Stimulated activated naive CD8-positive, alpha-beta T cell treated with anti-CD3 and anti-CD28 coated beads, Interleukin-15, Interleukin-2, amounts not matched to agents 100 U/mL and 50 U/mL, for 24 hours (primary cell): ENCODE measurements at places on chromosomes 13 and 19.

DNA sequence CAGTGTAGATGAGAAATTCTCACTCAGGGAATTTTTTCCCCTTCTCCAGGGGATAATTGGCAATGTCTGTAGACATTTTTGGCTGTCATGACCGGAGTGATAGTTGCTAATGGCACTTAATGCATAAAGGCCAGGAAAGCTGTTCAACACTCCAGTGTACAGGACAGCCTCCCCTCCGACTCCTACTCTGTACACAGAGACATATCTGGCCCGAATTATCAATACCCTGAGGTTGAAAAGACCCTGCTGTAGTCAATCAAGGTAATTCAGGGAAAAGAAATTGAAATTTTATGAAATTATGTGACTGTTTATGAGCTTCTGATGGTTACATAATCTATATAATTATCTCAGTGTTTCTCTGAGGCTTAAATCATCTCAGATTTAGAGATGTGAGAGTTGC is 720.7 kb downstream of the OLFM4 start:
- DNase-seq = no peak

- no peak for DNase-seq
Measured at GRCh38 chr13:30006246-30006645, 155.8 kb upstream of the UBL3 start.

GRCh38 chr13:81487151-81487550 is 1146.2 kb upstream of the SPRY2 start:
- no peak for DNase-seq

- DNase-seq = no peak
Measured at GRCh38 chr13:90336507-90336906, 1011.0 kb upstream of the MIR17HG start.

- no peak for DNase-seq
Measured at GRCh38 chr13:106104281-106104901, 431.1 kb downstream of the EFNB2 start.

- no peak for DNase-seq
Measured at GRCh38 chr19:46866407-46867136, 5.8 kb downstream of the ARHGAP35 start.

DNA sequence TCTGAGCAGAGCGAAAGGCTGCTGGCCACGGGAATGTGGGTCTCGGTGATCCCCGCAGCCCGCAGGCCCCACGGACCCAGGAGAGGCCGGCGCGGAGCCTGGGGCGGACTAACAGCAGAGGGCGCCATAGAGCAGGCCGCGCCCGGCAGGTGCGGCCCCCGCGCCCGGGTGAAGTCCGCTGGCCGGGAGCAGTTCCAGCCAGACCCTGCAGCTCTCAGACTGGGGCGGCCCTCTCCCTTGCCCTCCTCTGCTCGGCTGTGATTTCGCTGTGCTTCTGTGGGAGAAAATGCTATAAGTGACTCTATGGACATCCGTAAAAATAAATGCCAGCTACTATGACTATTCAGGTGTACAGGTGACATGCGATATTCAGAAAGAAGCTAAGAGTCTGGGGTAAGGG is 37.7 kb downstream of the GSX1 start:
- peak; percentile 76 for DNase-seq

DNA sequence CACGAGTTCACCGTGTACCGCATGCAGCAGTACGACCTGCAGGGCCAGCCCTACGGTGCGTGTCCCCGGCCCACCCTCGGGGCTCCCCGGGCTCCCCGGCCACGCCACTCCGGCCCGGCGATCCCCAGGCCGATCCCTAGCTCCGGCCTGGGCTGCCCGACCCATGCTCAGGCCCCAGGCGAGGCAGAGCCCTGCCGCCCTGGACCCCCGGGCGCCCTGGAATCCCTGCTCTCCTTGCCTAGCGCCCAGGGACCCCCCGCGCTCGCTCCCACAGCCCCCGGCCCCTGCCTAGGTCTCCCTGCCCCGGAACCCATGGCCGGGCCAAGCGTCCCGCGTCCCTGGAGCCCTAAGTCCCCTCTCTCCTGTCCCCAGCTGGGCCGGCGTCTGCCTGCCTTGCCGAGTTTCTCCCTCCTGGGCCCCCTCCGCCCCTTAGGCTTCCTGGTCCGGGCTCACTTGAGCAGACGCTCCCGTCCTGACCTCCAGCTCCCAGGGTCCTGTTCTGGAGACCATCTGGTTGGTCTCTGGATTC is 494 bp downstream of the NCLN start:
- DNase-seq = no peak

GRCh38 chr13:72495681-72496080 is 231.7 kb downstream of the MZT1 start:
- DNase-seq = no peak

DNA sequence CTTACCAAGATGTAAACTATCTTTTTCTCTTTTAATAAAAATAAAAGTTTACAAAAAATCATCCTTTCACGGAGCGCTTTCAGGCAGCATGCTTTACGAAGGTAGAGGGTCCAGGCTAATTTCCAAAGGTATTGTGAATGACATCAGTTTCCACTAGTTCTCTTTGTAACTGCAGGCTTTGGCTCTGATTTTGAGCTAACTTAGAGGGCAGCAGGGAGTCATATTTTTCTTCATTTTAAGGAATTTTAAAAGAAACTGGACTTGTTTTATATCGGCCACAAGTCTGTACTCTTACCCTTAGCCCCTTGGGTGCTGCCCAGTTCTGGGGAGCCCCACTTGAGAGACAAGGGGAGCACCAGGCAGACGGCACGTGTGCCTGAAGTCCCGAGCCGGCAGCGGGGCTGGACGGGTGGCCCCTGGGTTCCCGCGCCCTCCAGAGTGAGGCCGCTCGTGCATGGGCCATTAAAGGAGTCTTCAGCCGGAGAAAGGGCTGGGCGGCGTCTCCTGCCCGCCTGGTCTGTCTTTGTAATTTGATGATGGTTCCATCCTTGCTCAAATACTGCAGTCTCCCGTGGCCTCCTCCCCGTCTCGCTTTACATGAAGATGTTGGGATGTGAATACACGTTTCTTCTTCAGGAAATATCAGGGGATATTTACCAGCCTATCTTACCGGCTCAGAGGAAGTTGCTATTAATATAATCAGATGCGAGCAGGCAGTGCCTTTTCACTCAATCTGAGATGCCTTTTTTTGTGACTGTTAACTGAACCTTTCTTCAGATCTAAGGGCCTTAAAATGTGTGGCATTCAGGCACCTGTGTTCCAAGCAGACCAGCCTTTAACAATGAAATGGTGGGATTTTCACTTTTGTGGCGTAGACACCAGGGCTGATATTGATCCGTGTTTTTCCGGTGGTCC is 67.4 kb downstream of the GGACT start:
- DNase-seq = no peak

DNA sequence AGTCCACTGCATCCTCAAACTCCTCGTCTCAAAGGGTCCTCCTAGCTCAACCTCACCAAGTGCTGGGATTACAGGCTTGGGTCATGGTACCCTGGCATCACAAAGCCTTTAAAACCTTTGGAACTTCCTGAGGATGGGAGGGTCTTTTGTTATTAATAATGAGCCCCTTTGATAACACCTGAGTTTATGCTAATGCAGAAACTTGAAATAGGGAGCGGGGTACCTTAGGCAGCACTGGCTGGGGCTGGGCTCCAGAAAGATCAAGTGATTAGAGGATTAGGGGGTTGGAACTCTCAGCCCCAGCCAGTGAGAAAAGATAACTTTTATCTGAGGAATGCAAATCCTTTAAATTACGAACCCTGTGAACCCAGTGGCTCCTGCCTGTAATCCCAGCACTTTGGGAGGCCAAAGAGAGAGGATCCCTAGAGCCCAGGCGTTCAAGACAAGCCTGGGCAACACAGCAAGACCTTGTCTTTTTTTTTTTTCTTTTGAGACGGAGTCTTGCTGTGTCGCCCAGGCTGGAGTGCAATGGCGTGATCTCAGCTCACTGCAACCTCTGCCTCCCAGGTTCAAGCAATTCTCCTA is 9.3 kb upstream of the PSPC1 start:
- DNase-seq = no peak

GRCh38 chr19:49336482-49337266 is 1.5 kb downstream of the CD37 start:
- no peak for DNase-seq

DNA sequence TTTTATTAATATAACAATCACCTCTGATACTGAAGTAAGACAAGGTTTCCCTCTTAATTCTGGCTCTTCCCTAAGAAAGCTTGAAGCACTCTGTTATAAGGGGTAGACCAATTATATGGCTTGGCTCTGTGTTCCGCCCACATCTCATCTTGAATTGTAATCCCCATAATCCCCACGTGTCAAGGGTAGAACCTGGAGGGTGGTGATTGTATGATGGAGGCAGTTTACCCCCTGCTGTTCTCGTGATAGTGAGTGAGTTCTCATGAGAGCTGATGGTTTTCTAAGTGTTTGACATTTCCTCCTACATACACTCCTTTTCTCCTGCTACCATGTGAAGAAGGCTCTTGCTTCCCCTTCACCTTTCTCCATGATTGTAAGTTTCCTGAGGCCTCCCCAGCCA is 363.8 kb upstream of the PCDH20 start:
- DNase-seq = no peak

- no peak for DNase-seq
Measured at GRCh38 chr19:30006207-30006606, 64.2 kb downstream of the URI1 start.

GRCh38 chr13:28572871-28573270 is 77.9 kb upstream of the FLT1 start:
- DNase-seq = no peak

- no peak for DNase-seq
Measured at GRCh38 chr19:15291548-15292021, 40.8 kb downstream of the BRD4 start.

GRCh38 chr13:103006641-103007426 is 59.4 kb downstream of the SLC10A2 start:
- no peak for DNase-seq

- DNase-seq = no peak
Measured at GRCh38 chr13:31894931-31895330, 136.6 kb upstream of the FRY start.

DNA sequence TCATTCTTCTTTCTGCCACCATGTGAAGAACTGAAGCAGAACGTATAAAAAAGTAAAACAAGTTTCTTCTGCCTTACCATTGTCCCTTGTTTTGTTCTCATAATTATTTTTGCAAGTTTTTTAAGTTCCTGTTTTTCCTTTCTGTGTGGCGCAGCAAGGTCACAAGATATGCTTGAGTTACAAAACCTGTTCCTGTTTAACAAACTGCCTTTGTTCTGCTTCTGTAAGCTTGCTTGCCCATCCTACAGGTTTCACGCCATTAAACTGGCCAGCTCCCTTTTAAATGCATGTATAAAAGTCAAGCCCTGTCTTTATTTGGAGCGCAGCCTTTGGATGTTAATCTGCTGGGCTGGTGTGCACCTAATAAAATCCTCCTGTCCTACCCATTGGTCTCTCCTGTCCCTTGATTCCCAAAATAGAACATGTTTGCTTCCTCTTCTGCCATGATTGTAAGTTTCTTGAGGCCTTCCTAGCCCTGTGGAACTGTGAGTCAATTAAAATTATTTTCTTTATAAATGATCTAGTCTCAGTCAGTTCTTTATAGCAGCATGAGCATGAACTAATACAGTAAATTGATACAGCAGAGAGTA is 1115.4 kb downstream of the SLITRK1 start:
- DNase-seq = no peak

- no peak for DNase-seq
Measured at GRCh38 chr13:114136576-114136975, 4.2 kb upstream of the RASA3 start.

GRCh38 chr19:10412257-10412977 is 7.9 kb upstream of the PDE4A start:
- DNase-seq = no peak

- DNase-seq = no peak
Measured at GRCh38 chr19:3975144-3975543, 4.2 kb upstream of the DAPK3 start.

DNA sequence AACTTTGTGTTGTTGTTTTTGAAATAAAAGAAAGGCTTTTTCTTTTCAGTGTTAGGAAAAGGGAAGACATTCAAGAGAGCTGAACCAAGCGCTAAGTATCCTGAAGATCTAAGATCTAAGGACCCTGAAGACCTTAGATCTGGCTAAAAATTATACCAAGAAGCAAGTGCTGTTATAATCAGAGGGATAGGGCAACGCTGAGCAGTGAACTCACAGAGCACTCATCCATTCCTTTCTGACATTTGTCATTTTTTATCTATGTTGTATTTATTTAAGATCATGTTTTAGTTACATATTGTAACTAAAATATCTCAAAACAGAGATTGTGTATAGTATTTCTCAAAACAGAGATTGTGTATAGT is 60.5 kb upstream of the FAM216B start:
- DNase-seq = no peak
